Left hindlimb (tissue), 1 donor: ENCODE measurements at places on chromosomes 3 and 15.

DNA sequence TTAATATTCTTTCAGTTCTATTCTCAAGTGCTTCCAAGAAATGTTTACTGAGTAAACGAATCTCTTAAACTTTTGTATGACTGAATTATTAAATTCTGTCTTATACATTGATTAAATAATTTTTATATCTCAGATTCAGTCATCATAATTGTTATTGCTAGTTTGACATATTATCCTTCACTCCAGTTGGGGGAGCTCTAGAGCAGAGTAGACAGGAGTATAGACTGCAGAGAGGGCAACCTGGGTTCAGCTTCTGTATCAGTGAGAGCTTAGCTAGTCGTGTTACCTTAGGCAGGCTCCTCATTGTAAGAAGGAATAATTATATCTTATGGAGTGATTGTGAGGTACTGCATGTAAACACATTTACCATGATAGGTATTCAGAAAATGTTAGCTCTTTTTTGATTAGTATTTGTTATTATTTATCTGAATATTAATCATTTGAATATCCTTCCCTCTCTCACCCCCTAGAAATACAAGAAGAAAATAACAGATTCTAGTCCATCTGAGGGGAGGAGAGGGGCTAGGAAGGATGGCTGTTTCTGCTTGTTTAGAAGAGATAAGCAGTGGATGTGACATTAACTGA is 31.0 kb upstream of the ZCWPW2 start:
- no peak for DNase-seq

DNA sequence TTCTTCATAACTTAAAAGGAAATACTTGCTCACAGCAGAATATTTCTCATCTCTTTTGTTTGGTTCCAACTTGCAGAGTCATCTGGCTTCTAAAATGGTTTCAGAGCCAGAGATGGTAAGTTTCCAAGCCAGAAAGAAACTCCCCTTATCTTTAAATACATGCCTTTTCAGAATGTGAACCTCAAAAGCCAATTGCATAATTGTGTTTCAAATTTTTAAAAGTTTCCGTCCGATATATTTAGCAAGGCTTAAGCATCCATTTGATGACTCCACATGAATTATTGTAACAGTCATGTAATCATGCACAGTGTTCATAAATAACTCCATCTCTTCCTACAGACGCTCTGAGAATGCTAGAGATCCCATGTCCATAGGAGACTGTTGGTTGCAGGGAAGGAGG is 40.6 kb upstream of the C3orf80 start:
- no peak for DNase-seq

DNA sequence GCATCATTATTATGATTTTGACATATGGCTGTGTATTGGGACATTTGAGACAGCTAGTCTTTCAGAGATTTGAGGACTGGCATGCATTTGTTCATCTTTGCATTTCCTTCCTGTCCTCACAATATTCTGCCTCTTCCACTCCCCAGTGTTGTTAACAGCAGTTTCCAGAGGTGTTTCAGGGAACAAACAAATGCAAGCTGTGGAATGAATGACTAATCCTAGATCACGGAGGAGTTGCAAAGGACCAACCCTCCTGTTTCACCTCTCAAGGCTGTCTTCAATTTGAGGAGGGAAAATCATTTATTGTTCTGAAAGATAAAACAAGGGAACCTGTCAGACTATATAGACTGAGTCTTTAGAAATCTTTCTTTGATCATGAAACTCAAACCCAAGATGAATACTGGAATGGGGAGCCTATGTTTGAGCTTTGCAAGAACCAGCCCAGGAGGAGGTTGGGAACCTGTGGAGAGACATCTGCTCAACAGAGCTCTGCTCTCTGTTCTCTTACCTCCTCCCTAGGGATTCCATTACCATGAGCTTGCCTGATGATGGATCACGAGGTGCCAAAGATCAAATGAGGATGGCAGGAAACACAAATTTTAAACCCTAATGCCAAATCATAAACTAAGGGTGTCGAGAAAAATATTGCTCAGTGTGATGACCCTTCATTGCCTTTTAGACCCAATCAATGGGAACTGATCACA is 68.5 kb downstream of the SLC7A14 start:
- no peak for DNase-seq

- peak; percentile 17 for DNase-seq
These were observed 48.1 kb downstream of the ADAMTS7 start for GRCh38 chr15:78762985-78763795.

- no peak for DNase-seq
These were observed 139.1 kb downstream of the SAMMSON start for GRCh38 chr3:70138606-70139005.

GRCh38 chr3:73491287-73491662 is 133.5 kb downstream of the PDZRN3 start:
- DNase-seq: no peak

DNA sequence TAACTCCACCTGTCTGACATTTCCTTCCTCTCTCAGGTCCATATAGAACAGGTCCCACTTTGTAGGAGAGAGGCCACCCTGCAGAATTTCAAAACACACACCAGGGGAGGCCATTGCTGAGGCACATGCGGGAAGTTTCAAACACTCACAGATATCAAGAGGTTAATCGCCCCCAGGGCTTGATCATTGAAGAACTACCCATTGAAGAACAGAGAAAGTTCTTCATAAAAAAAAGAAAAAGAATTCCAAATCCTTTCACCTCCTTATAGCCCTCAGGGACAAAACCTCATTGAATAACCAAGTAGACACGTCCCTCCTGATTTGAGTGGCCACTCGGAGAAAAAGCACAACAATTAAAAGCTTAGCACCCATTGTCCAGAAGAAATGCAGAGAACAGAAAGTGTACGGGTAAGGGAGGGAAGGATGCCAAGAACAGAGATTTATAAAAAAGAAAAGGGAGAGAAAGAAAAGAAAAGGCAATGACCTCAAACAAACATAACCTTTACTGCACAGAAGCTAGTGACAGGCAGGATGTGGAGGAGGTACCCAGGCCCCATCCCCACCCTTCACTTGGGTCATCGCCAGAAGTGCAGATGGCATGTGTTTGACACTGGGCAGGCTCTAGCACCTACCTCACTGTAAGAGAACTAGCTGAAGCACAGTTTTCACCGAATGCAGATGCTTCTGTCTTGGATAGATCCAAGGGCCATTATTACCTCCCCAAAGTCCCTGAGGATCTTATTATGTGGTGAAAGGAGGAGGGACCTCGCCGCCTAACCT is 112.3 kb upstream of the HES1 start:
- DNase-seq: no peak

DNA sequence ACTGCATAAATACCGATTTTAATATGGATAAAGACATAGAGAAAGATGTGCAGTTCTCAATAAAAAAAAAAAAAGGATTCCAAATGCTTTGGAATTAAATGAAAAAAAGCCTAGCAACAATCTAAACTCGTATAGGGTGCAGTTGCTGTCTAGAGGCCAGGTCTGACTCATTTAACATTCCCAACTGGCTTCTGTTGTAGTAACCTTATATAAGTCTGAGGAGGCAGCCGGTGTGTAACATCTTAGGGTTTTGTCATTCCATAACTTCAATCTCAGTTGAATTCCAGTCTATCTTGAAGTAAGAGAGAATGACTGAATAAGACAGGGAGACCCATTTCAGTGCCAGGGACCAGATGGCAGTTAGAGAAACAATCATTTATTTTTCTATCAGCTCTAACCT is 6.5 kb downstream of the PDCD10 start:
- DNase-seq: no peak

DNA sequence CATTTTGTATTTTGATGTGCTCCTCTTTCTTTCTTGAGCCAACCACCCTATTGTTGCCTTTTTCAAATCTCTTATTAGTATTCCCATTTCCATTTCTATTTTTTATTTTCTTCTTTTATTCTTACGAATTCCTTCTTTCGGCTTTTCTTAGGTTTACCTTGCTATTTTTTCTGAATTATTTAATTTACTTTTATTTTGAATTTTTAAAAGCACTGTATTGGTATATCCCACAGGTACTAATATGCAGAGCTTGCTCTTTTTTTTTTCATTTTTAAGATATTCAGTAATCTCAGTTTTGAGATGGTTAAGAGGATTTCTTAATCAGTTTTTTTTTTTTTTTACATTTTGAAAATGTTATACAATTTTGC is 18.4 kb upstream of the MCF2L2 start:
- no peak for DNase-seq

GRCh38 chr3:177141899-177142646 is 55.2 kb downstream of the TBL1XR1 start:
- DNase-seq: no peak
